ENCODE measurements at places on chromosomes 13 and 19.
A peak's percentile ranks its signal among the peaks of the same experiment; 100 is the strongest.

- no peak for DNase-seq
Measured at GRCh38 chr19:29031216-29031615, 181.7 kb downstream of the UQCRFS1 start.

DNA sequence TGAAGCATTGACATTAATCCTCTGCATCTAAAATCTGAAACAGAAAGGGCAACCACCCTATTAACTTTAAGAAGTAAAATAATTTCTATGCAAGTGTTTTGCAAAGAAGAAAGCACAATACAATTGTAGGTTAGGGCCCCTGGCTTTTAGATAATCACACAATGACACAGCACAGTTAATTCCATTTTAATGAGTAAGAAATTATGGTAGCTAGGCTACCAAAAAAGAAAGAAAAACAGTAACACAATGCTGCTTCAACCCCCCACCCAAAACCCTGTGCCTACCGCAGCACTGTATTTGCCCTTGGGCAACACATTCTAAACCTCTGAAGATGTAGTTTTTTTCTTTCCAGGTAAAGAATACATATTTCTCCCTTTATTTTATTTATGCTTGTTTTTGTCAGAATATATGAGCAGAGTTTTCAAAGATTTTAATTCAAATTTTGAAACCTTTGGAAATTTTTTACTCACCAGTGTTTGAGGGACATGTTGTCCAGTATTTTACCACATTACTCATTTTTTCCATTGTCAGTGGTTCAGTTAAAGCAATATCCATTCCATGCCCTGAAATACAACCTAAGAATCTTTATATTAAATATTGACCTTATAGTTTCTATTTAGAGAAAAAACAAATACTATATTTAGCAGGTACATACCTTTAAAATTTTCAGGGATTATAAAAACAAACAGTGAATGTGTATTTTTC is 21.1 kb downstream of the SOHLH2 start:
- DNase-seq, result no peak

- DNase-seq, result no peak
Measured at GRCh38 chr19:48248081-48248833, 7.5 kb downstream of the CARD8 start.

DNA sequence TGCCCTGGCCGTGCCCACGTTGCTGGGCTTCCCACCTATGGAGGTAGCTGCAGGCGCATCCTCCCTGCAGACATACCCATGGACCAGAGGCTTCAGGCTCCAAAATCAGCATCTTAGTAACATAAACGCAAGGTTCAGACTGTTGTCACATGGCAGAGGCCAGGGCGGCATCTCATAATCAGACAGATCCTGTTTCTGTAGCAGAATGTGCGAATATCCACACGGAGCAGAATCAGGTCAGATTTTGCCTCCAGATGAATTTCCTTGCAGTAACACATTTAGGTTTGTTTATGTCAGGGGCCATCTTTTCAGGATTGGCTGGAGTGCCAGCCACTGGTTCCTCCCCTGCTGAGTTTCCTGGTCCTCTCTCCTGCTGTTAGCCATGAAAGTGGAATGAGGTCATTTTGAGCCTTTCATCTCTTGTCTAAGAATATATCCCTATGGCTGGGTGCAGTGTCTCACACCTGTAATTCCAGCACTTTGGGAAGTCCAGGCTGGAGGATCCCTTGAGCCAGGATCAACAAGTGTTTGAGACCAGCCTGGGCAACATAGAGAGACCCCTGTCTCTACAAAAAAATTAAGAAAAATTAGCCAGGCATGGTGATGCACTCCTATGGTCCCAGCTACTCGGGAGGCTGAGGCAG is 20.5 kb downstream of the SMARCA4 start:
- DNase-seq, result no peak

- DNase-seq, result no peak
Measured at GRCh38 chr13:52446265-52446664, 4.2 kb downstream of the VPS36 start.

- DNase-seq, result no peak
Measured at GRCh38 chr19:3190921-3191805, 5.4 kb downstream of the NCLN start.

- no peak for DNase-seq
Measured at GRCh38 chr19:48433337-48433736, 12.4 kb upstream of the GRWD1 start.

- no peak for DNase-seq
Measured at GRCh38 chr13:56349866-56350265, 790.9 kb upstream of the PRR20A start.

GRCh38 chr19:35519291-35519690 is 5.8 kb upstream of the DMKN start:
- DNase-seq, result no peak

GRCh38 chr13:73767191-73767741 is 366.9 kb downstream of the KLF12 start:
- no peak for DNase-seq

DNA sequence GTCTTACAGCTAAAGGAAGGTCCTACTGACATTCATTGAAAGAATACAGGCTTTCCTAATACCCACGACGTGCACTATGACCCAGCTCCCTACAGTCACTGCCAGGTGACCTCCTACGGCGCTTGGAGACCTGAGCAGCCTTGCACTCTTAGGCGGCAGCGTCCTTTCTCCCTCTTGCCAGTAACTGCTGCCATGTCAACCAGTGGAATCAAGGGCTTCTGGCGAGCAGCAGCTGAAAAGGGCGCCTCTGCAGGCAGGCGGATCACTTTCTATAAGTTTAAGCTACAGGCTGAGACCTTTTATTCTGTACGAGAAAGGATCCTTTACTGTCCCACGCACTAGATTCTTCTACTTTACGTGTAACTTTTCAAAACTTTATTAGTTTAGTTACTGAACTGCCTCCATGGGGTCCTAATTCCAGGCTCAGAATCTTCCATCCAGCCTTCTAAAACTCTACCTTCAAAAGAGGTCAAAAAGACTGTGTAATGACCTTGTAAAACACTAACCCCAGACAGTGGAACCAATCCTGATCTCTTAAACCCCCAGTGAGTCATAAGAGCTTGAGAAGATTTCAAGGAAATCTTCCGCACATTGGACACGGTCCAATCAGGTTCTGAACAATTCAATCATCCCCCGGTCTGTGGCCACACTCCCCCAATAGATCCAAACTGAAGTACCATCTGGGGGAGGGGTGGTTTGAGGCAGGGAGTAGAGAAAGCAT is 1.9 kb downstream of the KCTD12 start:
- no peak for DNase-seq

GRCh38 chr19:7393939-7394730 is 45.4 kb downstream of the ARHGEF18 start:
- no peak for DNase-seq

GRCh38 chr19:9586764-9587163 is 2.5 kb upstream of the ZNF121 start:
- DNase-seq, result peak; percentile 2

GRCh38 chr19:6769006-6769619 is 1.9 kb upstream of the SH2D3A start:
- DNase-seq, result no peak

GRCh38 chr13:29847501-29847983 is 2.9 kb downstream of the UBL3 start:
- peak; percentile 10 for DNase-seq

- no peak for DNase-seq
Measured at GRCh38 chr19:57872450-57872849, 16.4 kb downstream of the ZNF814 start.

- no peak for DNase-seq
Measured at GRCh38 chr13:104616990-104617389, 1550.8 kb upstream of the SLC10A2 start.

DNA sequence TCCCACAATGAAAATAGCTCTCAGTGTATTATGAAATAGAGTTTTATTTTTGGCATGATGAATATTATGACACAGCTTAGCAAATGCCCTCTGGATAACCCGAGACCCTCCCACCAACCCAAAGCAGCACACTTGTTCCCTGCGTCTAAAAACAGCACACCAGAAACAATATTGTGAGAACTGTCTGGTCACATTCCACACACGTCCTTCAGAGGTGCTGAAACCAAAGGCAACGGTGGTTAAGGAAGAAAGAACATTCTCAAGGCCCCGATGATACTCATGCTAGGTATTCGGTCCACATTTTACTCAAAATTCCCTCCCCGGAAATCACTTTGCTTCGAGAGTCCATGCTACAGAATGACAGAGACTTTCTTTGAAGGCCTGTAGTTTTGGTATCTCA is 156.7 kb downstream of the SLC7A1 start:
- DNase-seq, result no peak

DNA sequence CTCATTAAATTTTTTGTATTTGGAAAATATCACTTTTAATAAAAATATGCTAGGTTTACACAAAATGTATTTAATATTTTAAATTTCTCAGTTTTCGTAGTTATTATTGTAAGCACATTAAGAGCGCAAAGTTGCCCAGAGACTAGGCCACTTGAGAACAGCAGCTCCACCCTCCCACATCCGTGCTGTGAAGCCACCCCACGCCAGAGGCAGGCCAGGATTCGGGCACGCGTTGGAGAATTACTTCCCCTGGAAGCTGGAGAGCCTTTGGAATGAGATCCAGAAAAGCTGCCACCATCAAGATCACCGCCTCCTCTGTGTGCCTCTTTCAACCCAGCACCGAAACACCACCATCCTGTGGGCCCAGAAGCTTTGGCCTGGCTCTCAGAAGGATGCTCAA is 41.0 kb upstream of the SPACA7 start:
- no peak for DNase-seq

- no peak for DNase-seq
Measured at GRCh38 chr19:28744943-28745342, 468.0 kb downstream of the UQCRFS1 start.

DNA sequence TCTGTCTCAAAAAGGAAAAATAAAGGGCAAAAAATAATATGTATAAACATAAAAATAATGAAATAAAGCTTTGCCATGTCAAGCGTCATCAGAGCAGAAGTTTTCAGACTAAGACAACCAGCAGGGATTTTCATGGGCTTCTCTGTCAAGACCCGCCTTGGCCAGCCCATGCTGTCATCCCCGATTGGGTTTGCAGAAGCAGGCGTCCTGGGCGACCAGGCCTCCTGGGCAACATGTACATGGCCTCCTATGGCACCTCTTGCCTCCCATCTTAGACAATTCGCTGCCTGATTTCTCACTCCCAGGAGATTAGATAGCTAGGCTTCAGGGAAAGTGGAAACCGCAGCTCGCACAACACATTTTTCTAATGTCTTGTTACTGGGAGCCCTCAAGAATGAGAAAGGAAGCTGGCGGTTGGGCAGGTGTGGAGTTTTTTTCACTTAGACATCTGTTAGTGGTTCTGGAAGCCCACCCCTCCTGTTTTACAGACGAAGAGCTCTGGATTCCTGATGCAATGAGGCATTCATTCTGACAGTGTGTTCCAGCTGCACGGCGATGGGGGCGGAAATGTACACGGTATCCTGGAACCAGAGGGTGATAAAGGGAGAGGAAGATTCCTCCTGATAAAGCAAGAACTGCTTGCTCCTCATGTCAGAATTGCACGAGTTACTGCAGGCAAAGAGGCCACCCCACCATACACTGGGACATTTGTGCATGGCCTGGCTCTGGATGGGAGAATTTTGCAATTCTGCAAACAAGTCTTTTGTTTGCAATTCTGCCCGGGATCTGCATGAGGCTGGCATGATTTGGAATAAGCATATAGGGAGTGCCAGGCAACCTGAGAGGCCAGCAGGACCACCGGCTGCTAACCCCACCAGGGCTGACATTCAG is 47.4 kb upstream of the KATNAL1 start:
- DNase-seq, result no peak

- DNase-seq, result no peak
Measured at GRCh38 chr13:24624801-24625231, 55.4 kb upstream of the ATP12A start.

DNA sequence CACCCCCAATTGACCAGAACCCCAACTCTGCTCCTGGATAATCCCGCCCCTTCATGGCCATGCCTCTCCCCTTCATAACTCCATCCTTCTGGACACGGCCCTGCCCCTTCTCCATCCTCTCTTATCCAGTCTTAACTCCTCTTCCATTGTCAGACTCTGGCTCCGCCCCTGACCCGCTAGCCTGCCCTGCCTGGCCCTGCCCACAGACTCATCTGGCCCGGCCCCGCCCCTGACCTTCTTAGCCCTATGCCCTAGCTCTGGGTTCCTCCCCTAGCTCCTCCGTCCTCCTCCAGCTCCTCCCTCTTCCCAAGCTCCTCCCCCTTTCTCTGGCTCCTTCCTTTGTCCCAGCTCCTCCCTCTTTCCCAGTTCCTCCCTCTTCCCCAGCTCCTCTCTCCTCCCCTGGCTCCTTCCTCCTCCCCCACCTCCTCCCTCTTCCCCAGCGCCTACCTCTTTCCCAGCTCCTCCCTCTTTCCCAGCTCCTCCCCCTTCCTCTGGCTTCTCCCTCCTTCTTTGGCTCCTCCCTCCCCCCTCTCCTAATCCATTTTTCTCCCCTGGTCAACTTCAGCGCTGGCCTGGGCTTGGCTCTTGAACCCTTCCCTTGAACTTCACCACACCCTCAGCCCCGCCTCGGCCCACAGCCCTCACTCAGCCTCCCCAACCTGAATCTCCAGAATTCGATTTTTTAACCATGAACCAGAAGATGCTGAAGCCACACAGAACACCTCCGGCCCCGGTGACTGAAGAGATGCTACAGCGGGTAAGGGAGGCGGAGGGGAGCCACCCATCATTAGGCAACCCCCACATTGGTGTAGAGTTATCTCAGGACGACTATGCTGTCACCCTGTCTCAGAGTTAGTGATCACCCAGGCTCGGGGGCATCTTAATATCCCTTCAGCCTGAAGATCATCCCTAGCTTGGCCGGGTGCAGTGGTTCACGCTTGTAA is 9.2 kb upstream of the ZNF358 start:
- no peak for DNase-seq

GRCh38 chr13:76094645-76095044 is 458.5 kb downstream of the LMO7 start:
- no peak for DNase-seq

GRCh38 chr19:38537071-38537936 is 80.4 kb downstream of the MAP4K1 start:
- no peak for DNase-seq

DNA sequence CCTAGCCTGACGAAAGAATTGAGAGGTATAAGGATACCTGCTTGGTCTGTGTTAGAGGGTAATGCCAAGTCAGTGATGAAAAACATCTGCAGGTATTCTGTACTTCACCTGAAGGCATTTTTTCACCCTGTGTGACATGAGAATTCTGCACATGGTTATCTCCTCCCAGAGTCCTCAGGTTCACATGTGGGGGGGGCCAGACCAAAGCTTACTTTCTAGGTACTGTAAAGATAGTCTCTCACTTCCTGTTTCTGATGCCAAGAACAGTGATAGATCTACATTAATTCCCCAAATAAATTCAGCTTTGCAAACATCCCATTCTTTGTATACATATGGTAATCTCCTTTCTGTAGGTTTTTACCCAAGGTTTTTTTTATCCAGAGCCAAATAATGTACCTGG is 53.4 kb downstream of the GPC6 start:
- DNase-seq, result no peak

DNA sequence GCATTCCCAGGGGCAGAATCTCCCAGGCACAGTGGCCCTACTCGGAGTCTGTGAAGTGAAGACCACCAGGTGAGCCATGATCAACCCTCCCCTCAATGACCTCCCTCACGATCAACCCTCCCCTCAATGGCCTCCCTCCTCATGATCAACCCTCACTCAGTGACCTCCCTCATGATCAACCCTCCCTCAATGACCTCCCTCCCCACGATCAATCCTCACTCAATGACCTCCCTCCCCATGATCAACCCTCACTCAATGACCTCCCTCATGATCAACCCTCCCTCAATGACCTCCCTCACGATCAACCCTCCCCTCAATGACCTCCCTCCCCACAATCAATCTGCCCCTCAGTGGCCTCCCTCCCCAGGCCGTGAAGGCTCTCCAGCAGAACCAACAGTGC is 32.1 kb downstream of the SBNO2 start:
- no peak for DNase-seq

- DNase-seq, result no peak
Measured at GRCh38 chr13:24202215-24202614, 41.7 kb downstream of the SPATA13 start.

Measured in amygdala (tissue), 56 donors.